ENCODE measurements at places on chromosomes 5 and 9.
A peak's percentile ranks its signal among the peaks of the same experiment; 100 is the strongest.

GRCh38 chr5:98333921-98334320, 439.5 kb upstream of the RGMB start:
- no peak for DNase-seq

DNA sequence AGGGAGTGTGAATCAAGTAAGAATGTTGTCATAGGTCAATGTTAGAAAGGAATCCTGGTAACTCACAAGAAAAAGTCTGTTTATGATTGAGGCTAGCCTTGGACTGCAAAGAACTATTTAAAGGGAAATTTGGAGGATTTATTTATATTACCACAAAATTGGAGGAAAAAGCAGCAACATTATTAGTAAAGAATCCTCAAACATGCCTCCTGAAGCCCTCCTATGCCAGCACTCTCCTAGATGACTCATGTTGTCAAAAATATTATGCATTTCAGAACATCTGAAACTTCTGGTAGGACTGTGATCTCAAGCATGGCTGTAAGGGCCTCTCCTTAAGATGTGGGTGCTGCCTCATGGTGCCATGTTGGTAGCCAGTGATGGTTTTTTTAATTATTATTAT, 628.5 kb downstream of the CHSY3 start:
- no peak for DNase-seq

- DNase-seq = no peak
Measured at GRCh38 chr5:37860206-37860605, 20.4 kb upstream of the GDNF start.

DNA sequence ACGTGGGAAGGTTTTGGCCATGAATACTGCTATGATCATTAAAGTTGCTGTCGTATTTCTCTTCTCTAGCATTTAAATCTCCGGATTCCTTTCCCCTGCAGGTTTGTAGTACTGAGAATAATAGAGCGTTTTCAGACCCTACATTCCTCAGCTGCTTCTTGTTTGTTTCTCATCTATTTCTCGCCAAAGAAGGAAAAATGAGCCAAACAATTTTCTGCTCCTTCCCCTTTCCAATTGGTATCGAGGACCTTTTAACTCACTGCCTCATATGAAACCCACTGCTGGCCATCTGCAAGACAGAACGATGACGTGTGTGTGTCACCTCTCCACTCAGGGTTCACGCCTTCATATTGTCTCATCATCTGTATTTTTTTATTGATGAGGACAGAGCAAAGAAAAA, 689.4 kb upstream of the WWC1 start:
- no peak for DNase-seq

DNA sequence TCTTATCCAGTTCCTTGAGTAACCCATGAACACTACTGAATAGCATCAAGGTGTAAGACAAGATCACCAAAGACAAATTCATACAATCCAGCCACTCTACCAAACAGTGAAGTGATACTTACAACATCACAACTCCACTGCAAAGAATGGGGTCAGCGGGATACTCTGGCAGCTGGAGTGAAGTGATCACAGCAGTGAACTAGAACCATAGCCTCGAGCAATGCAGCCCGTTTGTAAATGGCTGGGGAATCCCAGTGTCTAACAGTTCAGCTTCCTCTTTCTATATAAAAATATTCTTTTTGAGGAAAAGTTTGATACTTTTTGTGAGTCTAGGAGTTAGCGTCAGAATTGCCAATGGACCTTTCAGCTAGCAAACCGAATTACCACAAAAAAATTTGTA, 515.2 kb downstream of the ZNF608 start:
- no peak for DNase-seq

DNA sequence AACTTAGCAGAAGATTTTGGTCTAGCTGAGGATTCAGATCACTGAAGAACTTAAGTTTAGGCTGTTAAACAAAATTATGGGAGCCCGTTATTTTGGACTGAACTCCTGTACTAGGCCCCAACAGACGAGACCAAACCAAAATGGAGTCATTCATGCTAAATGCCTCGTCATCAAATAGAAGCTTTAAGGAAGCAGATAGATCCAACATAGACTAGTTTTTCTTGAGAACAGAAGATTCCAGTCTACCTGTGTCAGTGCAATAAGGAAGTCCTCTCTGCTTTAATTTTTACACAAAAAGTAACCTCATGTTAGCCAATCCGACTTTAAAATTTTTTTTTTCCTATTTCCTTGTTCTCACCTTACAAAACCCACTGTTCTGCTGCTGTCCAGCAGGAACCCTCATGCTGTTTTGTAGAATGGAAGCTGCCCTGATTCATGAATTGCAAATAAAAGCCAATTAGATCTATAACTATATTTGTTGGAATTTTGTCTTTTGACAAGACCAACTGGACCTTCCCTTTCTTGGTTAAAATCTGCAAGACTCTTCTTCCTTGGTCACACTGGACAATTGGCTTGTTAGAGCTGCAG, 29.0 kb upstream of the GOLM1 start:
- DNase-seq = no peak

DNA sequence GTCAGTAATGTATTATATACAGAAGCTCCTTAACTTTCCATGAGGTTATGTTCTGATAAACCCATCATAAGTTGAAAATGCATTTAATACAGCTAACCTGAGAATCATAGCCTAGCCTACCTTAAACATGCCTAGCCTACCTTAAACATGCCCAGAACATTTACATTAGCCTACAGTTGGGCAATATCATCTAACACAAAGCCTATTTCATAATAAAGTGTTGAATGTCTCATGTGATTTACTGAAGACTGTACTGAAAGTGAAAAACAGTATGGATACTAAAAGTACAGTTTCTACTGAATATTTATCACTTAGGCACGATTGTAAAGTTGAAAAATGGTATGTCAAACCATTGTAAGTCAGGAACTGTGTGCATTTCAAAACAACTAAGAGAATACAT, 1.6 kb downstream of the GM2A start:
- no peak for DNase-seq

- DNase-seq = no peak
Measured at GRCh38 chr5:33999978-34000377, 7.9 kb downstream of the AMACR start.

DNA sequence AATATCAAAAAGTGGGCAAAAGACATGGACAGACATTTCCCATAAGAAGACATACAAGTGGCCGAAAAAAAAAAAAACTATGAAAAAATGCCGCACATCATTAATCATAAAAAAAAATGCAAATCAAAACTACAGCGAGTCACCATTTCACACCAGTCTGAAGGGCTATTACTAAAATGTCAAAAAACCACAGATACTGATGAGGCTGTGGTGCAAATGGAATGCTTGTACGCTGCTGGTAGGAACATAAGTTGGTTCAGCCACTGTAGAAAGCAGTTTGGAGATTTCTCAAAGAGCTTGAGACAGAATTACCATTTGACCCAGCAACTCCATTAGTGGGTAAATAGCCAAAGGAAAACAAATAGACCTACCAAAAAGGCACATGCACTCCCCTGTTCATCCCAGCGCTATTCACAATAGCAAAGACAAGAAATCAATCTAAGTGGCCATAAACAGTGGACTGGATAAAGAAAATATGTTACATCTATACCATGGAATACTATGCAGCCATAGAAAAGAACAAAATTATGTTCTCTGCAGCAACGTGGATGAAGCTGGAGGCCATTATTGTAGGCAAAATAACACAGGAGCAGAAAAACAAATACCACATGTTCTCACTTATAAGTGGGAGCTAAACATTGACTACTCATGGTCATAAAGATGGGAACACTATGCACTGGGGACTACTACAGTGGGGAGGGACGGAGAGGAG, 110.6 kb upstream of the BOD1 start:
- DNase-seq = no peak

- DNase-seq = no peak
Measured at GRCh38 chr5:16774806-16775205, 158.0 kb upstream of the RETREG1 start.

DNA sequence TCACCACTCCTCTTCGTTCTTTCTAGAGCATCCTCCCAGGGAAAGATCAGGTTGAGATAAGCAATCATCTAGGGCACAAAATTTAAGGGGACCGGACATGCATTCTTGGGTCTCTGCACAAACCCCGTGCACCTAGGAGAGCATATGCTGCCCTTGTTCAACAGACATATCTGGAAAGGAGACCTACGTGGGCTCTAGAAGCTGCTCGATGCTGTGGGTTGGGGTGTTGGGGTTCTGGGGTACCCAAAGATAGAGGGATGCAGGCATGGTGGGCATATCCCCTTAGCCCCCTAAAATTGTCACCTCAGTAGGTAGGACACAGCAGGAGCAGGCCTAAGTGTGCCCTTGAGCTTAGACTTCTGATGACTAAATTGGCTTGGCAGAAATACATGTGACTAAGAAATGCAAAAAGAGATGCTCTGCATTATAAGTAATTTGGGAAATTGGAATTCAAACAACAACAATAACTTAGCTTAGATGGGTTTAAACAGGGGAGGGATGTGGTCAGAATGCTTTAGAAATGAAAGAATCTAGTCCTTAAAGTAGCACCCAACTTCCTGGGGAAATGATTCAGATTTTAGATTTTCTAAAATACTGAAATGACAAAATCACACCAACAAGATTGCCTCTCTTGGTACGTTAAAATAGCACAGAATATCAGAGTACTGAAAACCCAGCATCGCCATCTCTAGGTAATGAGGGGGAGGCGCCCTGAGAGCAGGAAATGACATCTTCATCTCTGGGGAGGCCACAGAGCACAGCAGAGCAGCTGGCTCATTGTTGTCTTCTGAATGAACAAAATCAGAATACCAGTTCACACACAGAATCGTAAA, 172.3 kb downstream of the GNA14 start:
- DNase-seq = peak; percentile 23

GRCh38 chr9:5633243-5633642, 4.3 kb downstream of the RIC1 start:
- no peak for DNase-seq

- no peak for DNase-seq
Measured at GRCh38 chr9:106305428-106306133, 557.4 kb upstream of the ZNF462 start.

DNA sequence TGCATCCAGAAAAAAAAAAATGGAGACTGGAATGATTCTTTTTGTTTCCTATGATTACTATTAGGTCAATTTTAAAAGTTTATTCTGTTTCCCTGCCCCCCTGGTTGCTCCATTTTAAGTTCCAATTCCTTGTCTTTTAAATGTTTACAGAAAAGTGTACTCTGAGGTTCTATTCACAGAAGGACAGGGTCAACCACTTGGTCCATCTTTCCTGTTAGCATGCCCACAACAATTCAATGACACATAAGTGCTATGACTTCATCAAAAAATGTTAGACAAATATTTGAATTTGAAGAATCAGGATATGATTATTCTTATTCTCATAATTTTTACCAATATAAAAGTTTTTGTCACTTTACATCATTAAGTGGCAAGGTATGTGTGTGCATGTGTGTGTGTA, 123.7 kb downstream of the PDE4D start:
- DNase-seq = no peak

GRCh38 chr9:130996676-130997394, 12.1 kb upstream of the LAMC3 start:
- DNase-seq = no peak

Measured in T-cell (primary cell).